ENCODE measurements at places on chromosomes 16 and 17. TPM values are rescaled to one million over a fixed set of nuclear protein-coding genes. Genes with fewer than 3 reads are reported as not detected.

TPSAB1 gene
- total RNA-seq = not detected

GHDC gene
- 17.3 TPM for total RNA-seq

BICDL2 gene
- not detected for total RNA-seq

GRAP gene
- total RNA-seq = not detected

HOXB8 gene
- total RNA-seq = 27.5 TPM

CHRNE gene
- total RNA-seq = 0.38 TPM

OR1A2 gene
- total RNA-seq = not detected

DOC2A gene
- 2.3 TPM for total RNA-seq

KCNH6 gene
- total RNA-seq = not detected

NPIPA2 gene
- 4.7 TPM for total RNA-seq

RHBDF1 gene
- 88.3 TPM for total RNA-seq

PRSS27 gene
- total RNA-seq = 0.64 TPM
